ENCODE measurements at places on chromosomes 3 and 15.
A peak's percentile ranks its signal among the peaks of the same experiment; 100 is the strongest.

- DNase-seq: no peak
Measured at GRCh38 chr3:154301561-154301960, 22.7 kb downstream of the DHX36 start.

GRCh38 chr3:17055374-17056276 lies 170.9 kb downstream of the PLCL2 start:
- DNase-seq: no peak

DNA sequence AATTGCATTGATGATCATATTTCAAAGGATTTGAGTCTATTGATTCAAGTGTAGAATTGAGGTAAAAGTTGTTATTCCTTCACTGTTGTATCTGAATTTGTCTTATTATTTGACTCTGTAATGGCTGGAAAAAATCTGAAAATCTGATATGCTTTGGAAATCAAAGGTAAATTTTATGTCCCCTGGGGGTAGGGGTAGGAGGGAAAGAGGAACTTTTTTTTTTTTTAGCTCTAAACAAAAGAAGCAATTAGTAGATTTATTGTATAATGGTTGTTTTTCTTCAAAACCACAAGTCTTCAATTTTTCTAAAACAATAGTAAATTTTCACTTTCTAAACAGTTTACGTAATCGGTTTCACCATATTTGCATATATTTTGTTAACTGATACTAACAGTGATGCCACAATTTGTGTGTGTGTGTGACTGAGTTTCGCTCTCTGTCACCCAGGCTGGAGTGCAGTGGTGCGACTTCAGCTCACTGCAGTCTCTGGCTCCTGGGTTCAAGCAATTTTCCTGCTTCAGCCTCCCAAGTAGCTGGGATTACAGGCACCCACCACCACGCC lies 91.7 kb upstream of the GOLGA6L4 start:
- no peak for DNase-seq

- DNase-seq: no peak
Measured at GRCh38 chr3:100891033-100891432, 102.2 kb downstream of the ABI3BP start.

DNA sequence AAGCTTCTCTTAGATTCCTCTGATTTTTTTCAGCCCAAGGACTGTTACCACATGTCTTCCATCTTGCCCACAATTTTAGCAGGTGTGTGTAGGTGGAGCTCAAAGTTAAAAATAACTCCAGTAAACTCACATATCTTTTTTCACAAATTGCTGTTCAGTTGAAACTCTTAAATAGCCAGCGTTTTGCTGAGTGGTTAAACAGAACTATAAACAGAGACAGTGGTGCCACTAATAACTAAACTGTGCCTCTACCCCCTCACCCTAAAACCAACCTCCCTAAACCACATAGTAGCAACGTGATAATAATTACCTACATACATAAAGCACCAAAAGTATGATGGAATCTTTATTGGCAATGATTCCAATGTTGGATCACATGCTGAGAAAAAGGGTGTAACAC lies 525.1 kb downstream of the PDCD6IP start:
- DNase-seq: no peak

- DNase-seq: no peak
Measured at GRCh38 chr3:73484656-73485248, 140.0 kb downstream of the PDZRN3 start.

GRCh38 chr15:72591361-72591760 lies 63.1 kb upstream of the GOLGA6B start:
- DNase-seq: no peak

DNA sequence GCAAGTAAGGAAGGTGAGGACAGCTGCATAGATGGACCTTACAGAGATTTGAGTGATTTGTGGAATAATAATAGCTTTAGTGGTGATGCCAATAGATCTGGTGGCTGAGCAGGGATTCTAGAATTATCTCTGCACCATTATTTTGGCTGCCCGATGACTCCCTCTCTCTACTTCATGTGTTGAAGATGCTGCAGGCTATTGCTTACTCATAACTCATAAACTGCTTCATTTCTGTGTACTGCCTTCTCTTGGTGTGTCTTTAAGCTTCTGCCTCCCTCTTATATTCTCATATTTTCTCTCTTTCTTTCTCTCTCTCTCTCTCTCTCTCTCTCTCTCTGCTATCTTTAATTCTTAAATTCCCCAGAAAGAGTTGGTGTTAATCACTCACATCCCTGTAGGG lies 256.0 kb upstream of the TRIM42 start:
- DNase-seq: no peak

GRCh38 chr15:31083370-31083780 lies 18.1 kb downstream of the TRPM1 start:
- DNase-seq: no peak

DNA sequence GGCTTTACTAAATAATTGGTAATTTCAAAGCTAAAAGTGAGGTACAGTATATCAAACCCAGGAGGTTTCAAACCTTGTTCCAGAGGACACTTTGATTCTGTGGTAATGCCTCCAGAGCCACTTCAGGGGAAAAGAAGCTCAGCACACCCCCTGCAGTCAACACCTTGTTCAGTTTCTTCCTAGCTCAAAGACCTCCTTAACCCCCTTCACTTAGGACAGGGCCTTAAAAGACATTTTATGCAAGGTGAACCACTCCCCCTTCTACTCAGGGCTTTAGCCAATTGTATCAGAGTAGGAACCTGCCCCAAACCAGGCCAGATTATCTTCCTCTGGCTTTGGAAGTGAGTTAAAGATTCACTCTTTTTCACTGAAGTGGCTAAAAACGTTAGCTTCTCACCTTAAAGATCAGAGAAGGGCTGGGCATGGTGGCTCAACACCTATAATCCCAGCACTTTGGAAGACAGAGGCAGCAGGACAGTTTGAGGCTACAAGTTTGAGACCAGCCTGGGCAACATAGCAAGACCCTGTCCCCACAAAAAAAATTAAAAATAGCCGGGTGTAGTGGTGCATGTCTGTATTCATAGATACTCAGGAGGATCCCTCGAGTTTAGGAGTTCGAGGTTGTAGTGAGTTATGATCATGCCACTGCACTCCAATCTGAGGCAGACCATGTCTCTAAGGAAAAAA lies 3.4 kb downstream of the DENND6A start:
- DNase-seq: no peak

DNA sequence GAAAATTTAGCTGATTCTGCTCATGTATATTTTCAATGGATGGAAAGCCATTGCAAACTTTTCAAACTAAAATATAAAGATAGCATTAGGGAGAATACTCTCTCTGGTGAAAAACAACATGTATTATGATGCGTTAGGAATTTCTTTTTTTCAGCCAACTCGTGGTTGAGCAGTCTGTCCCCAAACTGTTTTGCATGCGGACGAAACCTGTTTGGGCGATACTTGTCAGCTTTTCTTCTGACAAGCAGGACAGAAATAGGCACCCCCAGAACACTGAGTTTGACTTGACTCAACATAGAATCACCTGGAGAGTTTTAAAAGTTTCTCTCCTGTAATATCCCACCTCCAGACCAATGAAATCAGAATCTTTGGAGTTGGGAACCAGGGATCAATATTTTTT lies 417.5 kb upstream of the TPRG1 start:
- no peak for DNase-seq

GRCh38 chr3:64444490-64445108 lies 219.3 kb upstream of the PRICKLE2 start:
- no peak for DNase-seq

GRCh38 chr3:194713299-194714136 lies 27.8 kb downstream of the FAM43A start:
- DNase-seq: no peak

- DNase-seq: no peak
Measured at GRCh38 chr3:134708671-134709070, 57.8 kb upstream of the KY start.

GRCh38 chr3:63585927-63586326 lies 66.5 kb upstream of the SNTN start:
- DNase-seq: no peak

DNA sequence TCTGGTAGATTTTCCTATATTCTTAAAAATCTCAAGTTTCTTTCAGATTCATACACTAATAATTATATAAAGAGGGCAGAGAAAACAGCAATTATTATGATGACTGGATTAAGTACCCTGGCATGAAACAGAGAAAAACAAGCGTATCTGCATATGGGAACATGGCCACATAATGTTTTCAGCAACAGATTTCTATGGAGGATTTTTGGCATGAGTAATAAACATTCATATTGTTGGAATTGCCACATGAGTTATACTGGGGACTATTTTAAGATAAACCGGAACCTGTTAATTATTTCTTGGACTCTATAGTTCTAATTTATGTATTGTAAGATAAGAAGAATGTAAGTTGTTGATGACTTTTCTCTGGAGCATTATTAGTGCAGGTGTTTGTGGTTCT lies 112.7 kb downstream of the OXSM start:
- no peak for DNase-seq

GRCh38 chr3:15387171-15387581 lies 40.2 kb downstream of the METTL6 start:
- DNase-seq: no peak

GRCh38 chr3:99534951-99535704 lies 103.3 kb upstream of the COL8A1 start:
- DNase-seq: no peak

DNA sequence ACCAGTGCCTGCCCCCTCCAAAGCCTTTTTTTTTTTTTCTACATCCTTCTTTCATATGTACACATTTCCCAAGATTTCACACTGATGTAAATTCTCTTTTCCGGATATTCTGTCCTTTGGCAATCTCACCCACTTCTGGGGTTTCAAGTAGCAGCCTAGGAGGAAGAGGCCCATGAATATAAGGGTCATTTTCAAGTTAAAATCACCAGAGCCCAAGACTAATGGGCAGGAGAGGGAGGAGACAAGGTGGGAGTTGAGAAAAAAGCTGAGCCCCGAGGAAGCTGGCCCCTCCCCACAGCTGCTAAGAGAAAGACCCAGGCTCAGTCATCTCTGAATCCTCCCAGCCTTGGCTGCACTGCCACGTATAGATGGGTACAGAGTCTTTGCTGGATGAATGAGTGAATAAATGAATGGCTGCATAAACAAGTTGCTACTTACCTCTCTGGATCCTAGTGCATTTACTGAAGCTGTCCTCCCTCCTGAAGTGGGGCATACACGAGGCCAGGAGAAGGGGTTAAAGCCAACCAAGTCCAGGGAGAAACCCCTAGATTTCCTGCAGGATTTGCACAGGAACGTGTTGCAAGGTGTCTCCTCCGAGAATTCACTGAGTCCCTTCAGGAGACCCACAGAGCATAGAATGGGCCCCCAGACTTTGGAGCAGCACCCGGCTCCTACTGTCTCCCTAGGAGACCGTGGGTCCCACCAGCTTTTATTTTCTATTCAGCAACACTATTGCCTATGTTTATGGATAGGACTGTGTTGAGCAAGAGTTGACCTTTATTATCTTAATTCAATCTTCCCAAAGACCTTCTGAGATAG lies 100.8 kb upstream of the LIPC start:
- no peak for DNase-seq

DNA sequence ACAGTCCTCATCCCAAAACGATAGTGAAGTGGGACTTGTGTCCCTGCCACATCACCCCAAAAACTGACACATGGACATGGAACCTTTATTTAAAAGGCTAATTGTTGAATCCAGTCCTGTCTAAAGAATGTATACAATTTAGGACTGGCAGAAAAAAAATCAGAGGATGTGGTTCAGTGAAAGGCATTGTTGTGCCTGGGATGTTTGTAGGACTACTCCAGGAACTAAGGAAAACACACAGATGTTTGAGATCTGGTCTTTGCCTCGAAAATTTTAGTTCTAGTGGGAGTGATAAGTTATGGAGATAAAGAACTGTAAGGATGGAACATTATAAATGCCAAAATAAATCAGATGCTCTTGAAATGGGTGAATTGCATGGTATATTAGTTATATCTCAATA lies 27.2 kb downstream of the VGLL4 start:
- no peak for DNase-seq

GRCh38 chr15:50883903-50884302 lies 24.6 kb upstream of the AP4E1 start:
- DNase-seq: peak; percentile 10

DNA sequence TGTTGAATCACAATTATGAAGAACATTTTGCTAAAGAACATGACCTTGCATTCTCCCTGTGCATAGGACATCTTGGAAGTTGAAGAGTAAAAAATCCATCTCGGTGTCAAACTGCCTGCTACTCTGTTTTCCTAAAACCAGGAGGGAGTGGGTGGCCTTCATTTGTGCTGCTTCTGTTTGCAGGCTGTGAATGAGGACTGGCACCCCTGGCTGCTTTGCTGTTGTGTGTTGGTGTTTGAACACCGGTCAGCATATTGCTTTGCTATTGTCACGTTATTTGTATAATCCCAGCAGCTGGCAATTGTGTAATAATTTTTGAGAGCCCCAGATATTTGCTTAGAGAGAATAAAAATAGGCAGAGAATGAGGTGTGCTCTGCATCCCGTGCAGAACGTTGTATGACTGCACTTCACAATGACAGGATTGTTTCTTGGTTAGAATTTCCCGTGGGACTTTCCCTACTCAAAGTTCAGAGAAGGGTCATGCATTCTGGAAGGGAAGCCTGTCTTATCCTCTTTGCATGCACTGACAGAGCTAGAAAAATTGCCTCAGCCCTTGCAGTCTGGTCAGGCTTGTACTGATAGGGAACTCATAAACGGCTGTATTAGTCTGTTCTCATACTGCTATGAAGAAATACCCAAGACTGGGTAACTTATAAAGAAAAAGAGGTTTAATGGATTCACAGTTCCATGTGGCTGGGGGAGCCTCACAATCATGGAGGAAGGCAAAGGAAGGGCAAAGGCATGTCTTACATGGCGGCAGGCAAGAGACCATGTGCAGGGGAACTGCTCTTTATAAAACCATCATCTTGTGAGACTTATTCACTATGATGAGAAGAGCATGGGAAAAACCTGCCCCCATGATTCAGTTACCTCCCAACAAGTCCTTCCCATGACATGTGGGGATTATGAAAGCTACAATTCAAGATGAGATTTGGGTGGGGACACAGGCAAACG lies 16.3 kb downstream of the SV2B start:
- DNase-seq: no peak

- no peak for DNase-seq
Measured at GRCh38 chr3:161740421-161740820, 243.8 kb downstream of the OTOL1 start.

DNA sequence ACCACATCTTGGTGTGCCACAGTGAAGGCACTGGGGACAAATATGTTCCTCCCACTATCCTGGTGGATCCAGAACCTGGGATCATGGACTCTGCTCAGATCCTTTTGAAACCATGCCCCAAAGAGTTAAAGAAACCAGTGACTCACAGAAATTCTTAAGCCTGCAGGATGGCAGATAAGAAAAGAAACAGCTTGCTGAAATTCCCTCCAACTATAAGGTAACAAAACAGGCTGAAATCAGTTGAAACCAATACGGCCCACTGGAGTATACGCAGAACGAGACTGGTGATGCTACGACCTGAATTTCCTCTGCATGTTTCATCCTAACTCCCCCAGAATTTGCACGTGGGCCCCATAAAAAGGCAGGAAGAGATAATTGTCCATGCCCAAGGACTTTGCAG lies 209.6 kb downstream of the TJP1 start:
- DNase-seq: no peak

DNA sequence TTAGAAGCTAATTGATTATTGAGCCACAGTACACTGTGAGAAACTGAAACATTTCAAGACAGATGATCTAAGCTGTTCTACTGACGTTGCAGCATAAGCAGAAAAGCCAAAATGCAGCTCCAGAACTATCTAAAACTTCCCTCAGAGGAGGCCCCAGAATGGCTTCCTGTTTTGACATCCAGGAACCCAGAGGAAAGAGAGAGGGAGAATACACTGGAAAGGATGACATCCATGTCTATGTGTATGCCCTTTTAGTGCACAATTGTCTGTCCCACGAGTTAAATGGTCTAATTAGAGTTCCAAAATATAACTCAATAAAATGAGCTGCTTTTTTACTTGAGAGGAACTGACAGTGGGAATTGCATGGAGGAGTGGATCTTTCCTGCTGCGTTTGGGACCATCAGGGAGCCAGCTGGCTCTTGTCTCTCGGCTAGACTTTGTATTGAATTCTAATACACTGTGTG lies 688.1 kb downstream of the ZNF385D start:
- no peak for DNase-seq
